ENCODE measurements at places on chromosomes 4 and X.

DNA sequence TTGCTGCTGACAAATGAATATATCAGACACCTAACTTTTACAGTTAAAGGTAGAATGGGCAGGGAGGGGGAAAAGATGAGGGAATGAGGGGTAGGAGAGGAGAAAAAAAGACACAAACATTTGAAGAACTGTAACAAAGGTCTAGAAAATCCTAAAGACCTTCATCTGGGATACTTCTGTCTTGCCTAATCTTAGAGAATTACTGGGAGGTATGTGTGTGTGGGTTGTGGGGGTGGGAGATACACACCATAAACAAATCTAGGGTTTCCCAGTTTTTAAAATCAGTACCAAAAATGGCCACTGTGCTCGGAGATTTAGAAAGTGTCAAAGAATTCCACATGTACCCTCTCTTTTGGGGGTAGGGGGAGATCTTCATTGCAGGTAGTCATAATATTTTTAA is 166.7 kb downstream of the SH3KBP1 start:
- DNase-seq, result no peak

- DNase-seq, result no peak
These were observed 140.8 kb downstream of the FRAS1 start for GRCh38 chr4:78197947-78198346.

GRCh38 chrX:48919947-48920717 is 1.3 kb upstream of the PIM2 start:
- DNase-seq, result no peak

DNA sequence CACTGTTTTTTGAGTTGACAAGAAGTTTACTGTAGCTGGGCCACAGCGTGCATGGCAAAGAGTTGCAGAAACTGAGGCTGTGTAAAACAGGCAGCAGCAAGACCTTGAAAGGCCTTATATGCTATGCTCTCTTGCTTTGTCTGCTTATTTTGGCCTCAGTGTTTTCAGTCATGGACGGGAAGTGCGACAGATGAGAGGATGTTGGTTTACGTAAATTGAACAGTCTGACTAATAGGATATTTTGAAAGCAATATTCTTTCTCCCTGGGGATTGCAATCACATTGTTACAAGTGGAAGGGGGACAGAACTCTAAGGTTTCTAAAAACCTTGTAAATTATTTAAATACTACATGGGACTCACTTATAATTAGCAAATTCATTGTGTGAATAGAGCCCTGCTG is 32.2 kb upstream of the MAGEA10 start:
- no peak for DNase-seq

DNA sequence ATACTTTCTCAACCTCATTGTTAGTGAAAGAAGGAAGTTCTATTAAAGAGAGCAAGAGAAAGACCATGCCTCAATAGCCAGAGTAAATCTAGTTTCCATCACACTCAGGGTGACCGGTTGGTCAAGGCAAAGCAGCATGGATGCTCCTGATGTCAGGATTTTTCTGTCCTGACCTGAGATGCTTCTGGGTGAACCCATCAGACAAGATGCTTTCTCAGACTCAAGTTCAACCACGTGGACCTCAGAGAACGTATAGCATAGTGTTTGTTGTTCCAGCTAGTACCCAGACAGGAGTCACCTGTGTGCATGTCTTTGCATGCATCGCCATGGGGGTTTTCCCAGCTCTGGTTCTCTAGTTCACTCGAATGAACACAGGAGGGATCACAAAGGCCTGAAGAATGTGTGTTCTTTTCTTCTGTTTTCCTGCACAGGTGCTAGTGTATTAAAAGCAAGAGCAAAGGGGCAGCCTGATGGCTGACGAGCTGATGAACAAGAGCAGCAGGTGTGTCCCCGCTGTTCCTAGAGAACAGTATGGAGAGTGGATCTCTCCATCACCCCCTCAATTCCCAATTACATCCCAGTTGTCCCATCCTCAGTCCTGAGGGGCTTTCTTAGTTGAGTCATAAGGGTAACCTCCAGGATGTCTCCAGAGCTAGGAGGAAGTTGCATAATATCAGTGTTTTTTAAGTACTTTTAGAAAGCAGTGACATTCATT is 110.5 kb upstream of the ENPP6 start:
- no peak for DNase-seq

- no peak for DNase-seq
These were observed 85.9 kb downstream of the CLDN34 start for GRCh38 chrX:10052906-10053625.

GRCh38 chr4:188363196-188363595 is 224.0 kb downstream of the TRIML1 start:
- DNase-seq, result no peak

GRCh38 chrX:116282751-116283150 is 112.2 kb downstream of the AGTR2 start:
- no peak for DNase-seq

- DNase-seq, result no peak
These were observed 62.7 kb upstream of the SHOX start for GRCh38 chrX:567891-568290.

DNA sequence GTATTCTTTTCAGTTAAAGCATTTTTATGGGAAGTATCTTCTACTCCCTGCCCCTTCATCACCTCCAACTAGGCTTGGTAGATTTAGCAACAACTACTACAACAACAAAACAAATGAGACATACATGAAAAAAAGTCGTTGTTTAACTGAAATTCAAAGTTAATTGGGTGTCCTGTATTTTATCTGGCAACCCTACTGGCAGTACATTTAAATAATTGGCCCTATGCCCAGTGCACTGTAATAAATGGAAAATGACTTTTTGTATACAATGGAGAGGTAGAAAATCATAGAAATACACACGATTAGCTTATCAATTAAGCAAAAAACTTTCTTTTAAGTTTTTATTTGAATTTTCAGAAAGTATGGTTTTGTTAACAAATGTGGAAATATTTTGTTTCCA is 21.4 kb upstream of the CLGN start:
- DNase-seq, result no peak

GRCh38 chrX:132165005-132165404 is 37.2 kb upstream of the FRMD7 start:
- DNase-seq, result no peak

- no peak for DNase-seq
These were observed 744 bp downstream of the NPY5R start for GRCh38 chr4:163344147-163345125.

GRCh38 chr4:56149591-56149990 is 200.8 kb downstream of the CEP135 start:
- DNase-seq, result no peak

DNA sequence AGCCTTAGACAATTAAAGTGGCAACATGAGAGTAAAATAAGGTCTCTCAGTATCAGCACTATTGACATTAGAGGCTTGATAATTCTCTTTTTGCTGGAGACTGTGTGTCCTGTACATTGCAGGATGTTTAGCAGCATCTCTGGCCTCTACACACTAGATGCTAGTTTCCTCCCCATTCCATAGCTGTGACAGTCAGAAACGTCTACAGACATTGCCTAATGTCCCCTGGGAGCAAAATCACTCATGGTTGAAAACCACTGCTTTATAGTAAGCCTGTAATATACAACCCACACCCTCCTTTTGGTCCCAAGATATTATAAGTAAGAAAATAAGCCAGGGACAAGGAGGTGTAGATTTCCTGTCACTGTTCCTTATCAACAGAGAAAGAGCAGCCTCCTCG is 166.0 kb downstream of the FRMPD4 start:
- DNase-seq, result no peak

DNA sequence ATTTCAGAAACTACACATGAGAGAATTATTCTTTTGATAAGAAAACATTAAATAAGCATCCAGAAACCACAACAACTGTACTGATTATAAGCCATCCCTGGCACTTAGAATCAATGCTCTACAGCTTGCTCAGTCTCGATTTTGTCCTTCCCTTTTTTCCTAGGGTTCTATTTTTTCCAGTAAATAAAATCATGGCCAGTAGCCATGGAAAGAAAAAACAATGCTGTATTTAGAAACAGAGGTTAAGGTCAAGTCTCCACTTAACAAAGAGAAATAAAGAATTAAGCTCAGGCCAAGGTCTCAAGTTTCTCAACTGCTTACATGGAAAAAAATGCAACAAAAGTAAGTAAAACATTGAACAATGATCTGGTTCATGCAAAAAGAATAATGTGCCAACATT is 38.7 kb upstream of the GRID2 start:
- DNase-seq, result no peak

- DNase-seq, result no peak
These were observed 57.3 kb upstream of the MXRA5 start for GRCh38 chrX:3403748-3404147.

DNA sequence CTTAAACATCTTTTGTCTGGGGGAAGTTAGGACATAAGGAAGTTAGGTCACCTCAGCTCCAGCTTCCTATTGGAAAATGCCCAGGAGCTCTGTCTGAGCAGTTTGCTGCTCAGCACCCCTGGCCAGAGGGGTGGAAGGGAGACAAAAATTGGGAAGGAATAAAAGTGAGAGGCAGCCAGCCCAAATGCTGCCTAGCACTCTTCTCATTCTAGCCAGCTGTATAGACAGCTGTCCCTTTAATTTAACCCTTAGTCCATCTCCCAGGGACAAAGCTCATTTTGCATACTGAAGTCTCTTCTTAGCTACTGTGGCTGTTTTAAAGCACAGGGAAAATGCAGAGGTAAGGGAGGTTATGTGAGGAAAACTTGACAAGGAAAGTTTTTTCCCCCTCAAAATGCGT is 89.5 kb upstream of the CITED1 start:
- DNase-seq, result no peak

GRCh38 chr4:86398187-86398586 is 38.3 kb upstream of the MAPK10 start:
- no peak for DNase-seq

DNA sequence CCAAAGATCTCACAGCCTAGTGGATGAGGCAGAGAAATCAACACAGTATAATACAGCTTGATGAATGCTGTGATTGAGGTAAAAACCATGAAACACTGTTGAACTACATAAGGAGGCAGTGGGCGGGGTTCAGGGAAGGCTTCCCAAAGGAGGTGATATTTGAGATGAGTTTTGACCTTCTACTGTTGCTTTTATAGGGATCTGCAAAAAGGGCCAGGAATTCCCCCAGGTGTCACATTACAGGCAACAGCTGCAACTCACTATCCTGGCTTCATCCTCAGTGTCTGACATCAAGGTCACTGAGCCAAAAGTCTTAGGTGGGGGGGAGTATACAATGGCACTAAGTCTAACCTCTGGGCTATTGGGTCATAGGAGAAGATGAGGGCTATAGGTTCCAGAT is 185.7 kb upstream of the NRK start:
- no peak for DNase-seq

DNA sequence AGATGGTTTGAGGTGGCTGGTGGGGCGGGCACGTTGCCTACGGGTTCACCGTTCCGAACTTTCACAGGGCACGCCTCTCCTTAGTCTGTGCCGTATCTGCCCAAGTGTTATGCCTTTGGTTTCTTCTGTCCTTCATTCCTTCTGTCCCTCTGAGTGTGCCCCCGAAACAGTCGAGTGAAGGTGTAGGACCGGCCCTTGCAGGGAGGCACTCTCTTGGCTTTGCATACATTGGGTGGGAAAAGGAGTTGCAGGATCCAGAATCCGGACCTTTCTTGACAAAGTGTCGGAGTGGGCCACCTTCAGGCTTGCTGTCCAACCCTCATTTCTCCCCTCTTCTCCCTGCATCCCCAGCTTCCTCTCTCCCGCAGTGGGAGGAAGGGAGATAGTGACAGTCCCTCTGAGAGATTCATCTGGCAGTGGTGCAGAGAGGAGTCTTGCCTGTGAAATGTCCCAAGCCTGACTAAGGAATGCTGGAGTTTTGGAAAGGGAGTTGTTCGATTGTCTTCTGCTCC is 569 bp downstream of the ARFIP1 start:
- DNase-seq, result no peak

- no peak for DNase-seq
These were observed 1311.6 kb downstream of the RAPGEF2 start for GRCh38 chr4:160414496-160414895.

GRCh38 chr4:56739066-56739777 is 58.1 kb upstream of the HOPX start:
- DNase-seq, result no peak

DNA sequence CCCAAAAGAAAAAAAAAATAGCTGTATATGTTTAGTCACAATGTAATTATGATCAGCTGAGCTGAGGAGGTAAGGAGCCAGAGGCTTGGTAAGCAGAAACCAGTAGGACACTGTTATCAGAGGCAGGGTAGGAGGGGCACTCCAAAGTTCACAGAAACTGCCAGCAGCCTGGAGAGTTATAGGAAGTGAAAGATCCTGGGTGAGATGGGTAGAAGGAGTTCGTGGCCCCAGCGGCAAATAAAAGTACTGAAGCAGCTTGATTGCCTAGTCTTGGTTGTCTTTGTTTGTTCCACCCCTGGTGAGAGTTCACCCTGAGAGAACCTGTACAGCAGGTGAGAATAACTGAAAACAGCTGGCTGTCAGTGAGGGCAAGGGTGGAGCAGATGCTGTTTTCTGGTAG is 340.8 kb downstream of the ADGRL3 start:
- DNase-seq, result no peak

DNA sequence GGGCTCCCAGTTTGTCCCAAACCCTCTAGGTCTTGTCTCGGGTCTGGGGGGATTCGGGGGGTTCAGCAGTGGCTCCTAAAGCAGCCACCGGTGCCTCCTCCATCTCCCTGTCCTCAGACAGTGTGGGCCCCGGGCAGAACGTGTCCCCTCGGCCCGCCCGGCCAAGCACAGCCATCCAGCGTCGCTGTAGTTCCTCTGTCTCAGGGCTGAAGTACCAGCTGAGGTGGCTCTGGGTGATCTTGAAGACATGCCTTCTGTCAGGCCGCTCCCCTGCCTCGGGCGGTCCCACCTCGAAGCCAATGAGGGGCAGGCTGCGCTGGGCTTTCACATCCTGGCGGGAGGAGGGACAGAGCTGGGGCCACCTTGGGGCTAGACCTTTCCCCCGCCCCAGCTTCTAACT is 5.9 kb downstream of the TSR2 start:
- DNase-seq, result no peak

GRCh38 chr4:121270389-121270788 is 106.3 kb upstream of the TNIP3 start:
- DNase-seq, result no peak

GRCh38 chrX:129779747-129780146 is at the start of gene SASH3:
Gene SASH3, plus strand, starts transcription at chrX:129779949. Its CDS starts 149 bp downstream, at chrX:129780098.
- no peak for DNase-seq

- DNase-seq, result no peak
These were observed 47.2 kb upstream of the RBPJ start for GRCh38 chr4:26273616-26273980.

DNA sequence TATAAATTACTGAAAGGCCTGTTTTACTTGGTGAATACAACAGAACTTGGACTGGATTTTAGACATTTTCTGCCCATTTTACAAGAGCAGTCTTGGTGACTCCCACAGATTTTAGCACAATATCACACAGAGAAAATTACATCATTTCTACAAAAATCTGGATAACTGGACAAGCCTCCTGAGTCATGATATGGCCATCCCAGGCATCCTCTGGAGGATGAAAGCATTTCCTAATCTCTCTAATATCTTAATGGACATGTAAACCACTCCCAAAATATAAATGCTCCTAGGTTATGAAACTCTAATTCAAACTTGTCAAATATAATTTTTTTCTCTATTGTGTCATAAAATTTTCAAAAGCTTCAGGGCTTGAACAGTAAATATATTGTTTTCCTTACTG is 1170.8 kb upstream of the PCDH7 start:
- no peak for DNase-seq

- no peak for DNase-seq
These were observed 17.1 kb downstream of the CTBP1 start for GRCh38 chr4:1231637-1232360.

GRCh38 chr4:167775375-167775774 is 317.0 kb upstream of the ANXA10 start:
- no peak for DNase-seq

GRCh38 chr4:168880811-168881595 is 129.1 kb downstream of the CBR4 start:
- DNase-seq, result no peak
